ENCODE measurements at places on chromosomes 7 and 10.

GRCh38 chr7:95511716-95512260, 26.0 kb downstream of the ASB4 start:
- DNase-seq = peak; percentile 59

DNA sequence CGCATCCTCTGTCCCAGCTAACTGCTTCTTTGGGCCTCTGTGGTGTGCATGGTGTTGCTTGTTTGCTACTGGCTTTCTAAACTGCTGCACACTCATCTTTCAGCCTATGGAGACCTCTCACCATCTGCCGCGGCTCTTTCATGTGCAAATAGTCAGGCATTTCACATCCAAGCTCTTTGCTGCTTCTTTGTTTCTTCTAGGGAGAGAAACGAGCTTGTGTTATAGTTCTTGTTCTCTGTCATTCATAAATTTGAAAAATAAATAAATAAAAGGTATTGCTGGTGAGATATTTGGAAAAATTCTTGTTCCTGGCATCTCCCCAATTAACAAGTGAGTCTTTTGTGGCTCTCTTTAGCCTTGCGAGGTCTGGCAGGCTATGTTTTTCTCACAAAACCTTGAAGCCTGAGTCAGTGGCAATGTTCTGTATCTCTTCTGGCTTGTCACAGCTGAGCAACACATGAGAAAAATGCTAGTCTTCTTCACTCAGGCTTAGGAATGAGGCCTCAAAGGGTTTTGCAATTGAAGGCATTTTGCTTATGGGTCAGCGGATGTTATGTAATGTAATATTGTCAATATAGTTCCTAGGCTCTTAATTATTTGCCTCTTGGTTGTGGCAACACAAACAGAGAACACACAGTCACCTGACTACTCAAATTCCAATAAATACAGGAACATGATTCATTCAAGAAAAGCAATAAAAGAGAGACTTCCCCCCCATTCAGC, 274.0 kb downstream of the FRMD4A start:
- peak; percentile 59 for DNase-seq

- no peak for DNase-seq
These were observed 55.3 kb upstream of the BMPER start for GRCh38 chr7:33849971-33850559.

DNA sequence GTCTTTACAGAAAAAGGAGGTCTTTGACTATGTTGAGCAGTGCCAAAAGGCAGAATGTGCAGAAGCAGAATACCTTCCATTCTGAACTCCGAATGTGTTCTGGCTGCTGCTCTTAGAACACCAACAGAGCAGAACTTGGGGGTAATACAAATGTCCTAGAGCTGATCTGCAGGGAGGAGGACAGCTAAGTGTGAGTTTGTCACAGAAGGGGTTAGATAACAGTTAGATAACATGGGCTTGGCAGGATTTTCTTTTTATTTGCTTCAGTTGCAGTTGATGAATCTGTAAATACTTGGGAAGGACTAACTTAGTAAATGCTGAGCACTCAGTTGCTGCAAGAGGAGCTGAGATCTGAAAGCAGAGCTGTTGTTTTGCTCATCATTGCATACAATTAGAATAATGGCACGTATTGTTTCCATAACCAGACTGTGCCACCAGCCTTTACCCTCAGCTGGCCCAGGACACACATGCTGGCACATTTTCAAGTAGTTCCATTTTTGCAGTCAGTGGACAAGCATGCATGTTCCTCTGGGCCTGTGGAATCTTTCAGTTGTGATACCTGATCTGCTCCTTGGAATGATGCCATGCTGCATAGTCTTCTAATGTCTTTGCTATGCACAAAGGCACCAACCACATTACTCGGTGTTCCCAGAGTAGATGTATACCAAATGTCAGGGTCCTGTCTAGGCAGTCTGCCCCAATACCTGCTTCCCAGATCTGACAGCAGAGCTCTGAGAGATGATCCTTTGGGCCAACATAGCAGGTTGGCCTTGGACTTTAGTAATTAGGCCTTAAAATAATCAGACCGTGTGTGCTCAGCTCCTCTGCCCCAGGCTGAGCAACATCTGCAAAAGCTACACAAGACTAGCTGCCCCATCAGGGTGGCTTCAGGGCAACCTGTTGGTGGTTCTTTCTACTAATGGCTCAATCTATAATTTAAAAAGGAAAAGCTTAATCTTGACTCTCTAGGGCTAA, 55.7 kb downstream of the GSDME start:
- DNase-seq = peak; percentile 39

DNA sequence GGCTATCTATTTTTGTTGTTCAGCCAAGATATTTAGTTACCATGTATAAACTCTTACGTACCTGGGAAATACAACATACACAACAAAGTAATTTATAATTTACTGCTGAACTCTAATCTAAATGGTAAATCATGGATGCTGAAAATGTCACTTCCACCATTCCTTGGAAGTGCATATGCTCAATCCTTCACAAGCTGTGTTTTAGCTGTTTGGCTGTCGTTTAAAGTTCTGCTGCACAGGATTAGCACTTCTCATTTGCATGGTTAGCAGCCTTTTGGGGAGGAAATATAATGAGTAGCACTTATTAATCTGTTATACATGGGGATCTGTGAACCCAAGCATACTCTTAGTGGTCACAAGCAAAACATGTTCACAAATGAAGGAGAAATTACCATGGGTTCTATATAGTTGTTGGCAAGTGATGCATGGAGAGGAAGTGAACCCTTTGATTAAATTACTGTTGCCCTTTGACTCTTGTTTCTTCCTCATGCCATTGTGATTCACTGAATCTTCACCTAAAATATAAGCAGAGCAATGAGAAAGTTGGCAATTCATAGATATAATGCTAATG, 18.5 kb downstream of the PIK3CG start:
- no peak for DNase-seq

GRCh38 chr7:29599026-29599425, 35.4 kb downstream of the PRR15 start:
- DNase-seq = no peak

DNA sequence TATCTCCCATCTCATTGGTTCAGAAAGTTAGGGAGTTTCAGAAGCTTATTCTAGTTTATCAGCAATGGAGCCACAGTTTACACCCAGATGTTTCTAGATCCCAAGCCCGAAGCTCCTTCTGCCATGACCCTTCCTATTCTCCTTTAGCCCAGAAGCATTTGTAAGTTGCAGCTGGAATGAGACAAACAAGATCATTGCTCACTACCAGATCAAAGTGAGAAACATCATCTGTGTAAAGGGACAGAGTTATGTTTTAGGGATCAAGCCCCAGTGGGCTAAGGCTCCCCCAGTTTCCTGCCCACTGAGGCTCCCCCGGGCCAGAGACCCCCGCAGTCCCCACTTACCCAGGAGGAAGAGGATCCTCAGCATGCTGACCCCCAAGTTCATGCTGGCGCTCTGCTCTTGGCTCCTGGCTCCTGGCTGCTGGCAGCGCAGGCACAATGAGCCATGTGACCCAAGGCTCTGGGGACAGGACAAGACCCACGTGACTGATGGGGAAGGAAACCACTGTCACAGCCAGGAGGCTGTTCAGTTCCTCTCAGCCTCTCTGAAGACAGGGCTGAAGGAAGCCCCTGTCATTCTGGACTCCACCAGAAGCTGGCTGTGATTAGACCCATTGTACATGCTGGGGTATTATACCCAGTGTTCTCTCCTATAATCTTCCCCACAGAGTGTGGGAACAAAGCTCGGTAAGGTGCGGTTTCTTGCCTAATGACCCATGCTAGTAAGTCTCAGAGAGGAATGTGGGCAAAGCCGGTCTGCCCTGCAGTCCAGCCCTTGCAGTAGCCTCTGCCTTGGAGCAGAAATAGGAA, at the start of gene TMEM273:
TMEM273 (minus strand) TSS at position 442 of the 812 bp plus-strand sequence; CDS start at position 387, 55 bp downstream.
- DNase-seq = peak; percentile 5

GRCh38 chr7:9891056-9891455, 1082.6 kb upstream of the PHF14 start:
- DNase-seq = no peak

GRCh38 chr10:2469802-2470201, 597.5 kb upstream of the PFKP start:
- peak; percentile 79 for DNase-seq

- peak; percentile 91 for DNase-seq
These were observed 124.4 kb downstream of the PON1 start for GRCh38 chr7:95199779-95200558.

DNA sequence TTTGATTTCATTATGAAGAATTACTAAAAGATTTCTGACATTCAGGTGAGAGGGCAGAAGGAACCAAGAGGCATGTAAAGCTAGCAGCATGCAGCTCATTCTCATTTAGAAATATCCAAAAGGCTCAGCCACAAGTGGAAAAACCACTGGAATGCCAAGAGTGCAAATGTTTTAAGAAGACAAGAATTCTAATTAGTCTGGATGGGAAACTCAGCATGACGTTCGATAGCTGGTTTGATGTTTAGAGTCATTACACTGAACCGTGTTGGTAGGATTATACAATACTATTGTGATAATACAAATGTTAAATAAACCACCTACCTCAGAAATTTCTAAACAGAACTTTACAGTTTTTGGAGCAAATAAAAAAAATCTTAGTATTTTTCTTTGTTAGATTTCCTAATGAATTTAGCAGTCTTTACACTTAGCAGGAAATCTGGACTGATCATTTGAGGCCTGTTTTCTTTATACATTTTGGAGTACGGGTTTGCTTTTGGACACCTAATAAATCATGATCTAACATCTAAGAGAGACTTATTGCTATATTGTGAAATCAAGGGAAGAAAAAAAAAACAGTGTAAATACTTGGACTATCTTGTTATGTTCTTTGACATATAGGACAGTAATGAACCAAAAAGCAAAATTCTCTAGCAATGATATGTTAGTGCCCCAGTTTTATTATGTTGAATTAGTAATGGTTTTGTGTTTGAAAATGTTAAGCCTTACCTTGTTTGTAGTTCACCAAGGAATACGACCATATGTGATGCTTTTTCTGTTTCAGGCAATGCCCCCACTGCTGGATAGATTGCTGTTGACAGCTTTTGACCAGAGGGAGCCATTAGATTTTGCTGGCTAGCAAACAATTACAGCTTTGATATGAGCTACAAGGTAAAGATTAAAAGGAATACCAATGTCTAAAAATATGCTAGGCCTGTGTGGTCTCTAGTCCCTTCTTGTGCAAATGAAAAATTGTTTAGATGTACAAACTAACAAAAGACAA, 354.1 kb upstream of the SEMA3A start:
- peak; percentile 48 for DNase-seq

GRCh38 chr7:141352955-141353354, 198.3 kb upstream of the AGK start:
- no peak for DNase-seq

- peak; percentile 46 for DNase-seq
These were observed 35.3 kb upstream of the HIBADH start for GRCh38 chr7:27697861-27698430.

- DNase-seq = no peak
These were observed 181.8 kb upstream of the PITRM1 start for GRCh38 chr10:3354174-3354900.

GRCh38 chr7:54960517-54960916, 58.3 kb upstream of the EGFR start:
- DNase-seq = no peak

DNA sequence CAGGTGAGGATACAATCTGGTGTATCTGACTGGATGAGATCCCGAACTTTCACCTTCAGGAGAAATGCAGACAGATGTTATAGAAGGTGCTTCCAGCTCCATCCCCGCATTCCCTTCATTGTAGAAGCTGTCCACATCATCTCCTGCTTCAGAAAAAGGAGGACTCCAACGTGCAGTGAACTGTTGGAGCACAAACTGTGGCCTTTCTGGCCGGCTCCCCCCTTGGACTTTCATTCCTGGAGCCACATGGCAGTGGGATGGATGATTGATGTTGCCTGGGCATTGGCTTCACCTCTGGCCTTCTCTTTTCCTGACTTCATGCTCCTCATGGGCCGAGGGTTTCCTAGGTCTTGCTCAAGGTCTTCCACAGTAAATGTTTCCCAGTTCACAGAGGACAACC, 29.6 kb upstream of the ZNF273 start:
- no peak for DNase-seq

DNA sequence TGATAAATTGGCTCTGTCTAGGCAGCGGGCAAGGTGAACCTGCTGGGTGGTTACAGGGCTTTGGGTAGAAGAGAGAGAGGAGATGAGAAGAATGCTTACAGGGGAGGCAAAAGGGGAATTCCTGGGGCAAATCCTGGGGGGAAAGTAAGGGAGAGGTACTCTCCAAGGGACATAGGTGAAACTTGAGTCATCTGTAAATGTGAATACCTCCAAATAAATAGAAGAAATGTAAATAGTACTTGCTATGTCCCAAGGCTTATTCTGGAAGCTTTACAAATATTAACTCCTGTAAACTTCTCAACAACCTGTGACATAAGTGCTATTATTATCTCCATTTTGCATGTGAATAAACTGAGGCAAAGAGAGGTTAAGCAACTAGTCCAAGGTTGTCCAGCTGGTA, 57.7 kb upstream of the CDK13 start:
- no peak for DNase-seq

- no peak for DNase-seq
These were observed 80.1 kb downstream of the CABCOCO1 start for GRCh38 chr10:61742812-61743211.

GRCh38 chr7:25849500-25850184, 302.4 kb upstream of the NFE2L3 start:
- DNase-seq = peak; percentile 92

DNA sequence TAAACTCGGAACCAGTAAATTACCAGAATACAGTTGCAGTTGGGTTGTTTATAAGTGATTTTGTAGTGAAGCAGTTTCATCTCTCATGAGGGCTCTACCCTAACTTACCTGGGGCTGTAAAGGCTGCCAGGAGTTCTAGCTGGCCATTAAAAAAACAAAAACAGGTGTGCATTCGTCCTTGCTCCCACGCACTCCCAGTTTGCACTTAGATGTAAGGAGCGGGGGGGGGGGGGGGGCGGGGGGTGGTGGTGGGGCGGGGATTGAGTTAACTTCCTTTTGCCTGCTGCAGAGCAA, 2.3 kb upstream of the PFKFB3 start:
- DNase-seq = no peak

DNA sequence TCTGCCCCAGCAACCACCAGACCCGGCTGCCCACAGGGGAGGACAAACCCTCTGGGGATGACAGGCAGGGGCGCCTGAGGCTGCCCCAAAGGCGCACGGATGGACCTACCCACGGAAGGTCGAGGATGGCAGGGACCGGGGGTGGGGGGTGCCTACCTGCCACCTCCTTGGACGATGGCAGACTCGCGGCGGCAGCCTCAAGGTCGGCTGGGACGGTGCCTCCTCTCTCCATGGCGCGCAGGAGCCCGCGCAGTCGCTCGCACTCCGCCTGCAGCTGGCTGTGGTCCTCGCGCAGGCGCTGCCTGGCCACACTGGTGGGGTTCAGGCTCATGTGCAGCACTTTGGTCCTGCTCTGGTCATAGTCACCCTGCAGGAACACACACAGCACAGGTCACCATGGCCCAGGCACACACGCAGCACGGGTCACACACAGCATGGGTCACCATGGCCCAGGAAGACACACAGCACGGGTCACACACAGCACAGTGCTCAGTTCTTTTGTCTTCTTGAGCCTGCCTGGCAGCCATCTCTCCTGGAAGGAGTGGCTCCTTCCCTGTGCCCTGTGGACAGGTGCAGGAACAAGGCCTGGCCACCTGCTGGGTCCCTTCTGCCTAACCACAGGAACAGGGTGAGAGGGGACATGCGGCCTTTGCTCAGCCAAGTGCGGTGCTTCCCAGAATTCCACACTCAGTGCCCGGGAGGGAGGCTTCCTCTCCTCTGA, 266.6 kb downstream of the ELFN1 start:
- no peak for DNase-seq

All from skin of body (tissue), 3 donors.